Stimulated activated CD4-positive, alpha-beta T cell treated with anti-CD3 and anti-CD28 coated beads, Interleukin-12 subunit alpha, Interleukin-12 subunit beta, amount 100 ng/mL, for 24 hours (primary cell): ENCODE measurements at places on chromosomes 7 and 10.

DNA sequence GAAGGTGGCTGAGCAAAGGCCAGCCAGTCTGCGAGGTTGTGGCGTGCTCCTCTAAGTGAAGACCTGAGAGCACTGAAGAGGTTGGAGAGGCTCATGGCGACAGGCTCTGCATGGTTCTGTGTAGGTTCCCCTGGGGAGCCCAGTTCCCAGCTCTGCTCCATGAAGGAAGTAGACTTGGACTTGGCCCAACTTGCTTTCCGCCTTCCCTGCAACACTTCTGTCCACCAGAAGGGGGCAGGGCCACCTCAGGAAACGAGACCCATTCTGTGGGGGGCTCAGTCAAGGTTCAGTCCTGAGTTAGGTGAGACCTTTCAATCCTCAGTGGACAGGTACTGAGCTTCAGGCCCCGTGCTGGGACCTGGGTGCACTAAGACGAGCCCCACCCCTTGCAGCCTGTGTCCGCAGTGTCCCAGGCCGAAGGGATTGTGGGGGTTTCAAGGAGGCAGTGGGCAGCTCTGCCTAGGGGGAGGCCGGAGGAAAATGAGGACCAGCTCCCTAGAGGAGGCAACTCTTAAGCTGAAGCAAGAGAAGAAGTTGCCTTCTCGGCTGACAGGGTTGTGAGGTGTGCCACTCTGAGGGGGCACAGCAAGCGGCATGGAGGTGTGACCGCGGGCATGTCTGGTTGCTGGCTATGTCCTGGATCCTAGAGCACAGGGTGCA lies 15.0 kb upstream of the PCBD1 start:
- DNase-seq: peak; percentile 20

DNA sequence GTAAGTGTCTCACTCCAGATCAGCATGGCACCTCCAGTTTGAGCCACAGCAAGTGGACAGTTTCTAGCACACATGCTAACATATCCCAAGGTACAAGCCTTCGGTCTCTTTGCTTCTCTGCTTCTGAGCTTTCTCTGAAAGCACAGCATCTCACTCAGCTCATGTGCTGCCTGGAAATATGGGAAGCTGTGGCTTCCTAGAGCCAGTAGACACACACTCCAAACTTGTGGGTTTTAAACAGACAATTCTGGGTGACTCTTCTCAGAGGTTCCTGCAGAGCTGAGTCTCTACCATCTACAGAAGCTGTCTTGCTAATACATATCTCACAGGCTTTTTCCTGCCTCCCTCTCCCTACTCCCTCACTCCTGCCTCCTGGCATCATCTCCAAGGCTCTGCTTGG lies 23.9 kb upstream of the TMEM273 start:
- DNase-seq: no peak

GRCh38 chr10:124066781-124067714 lies 26.4 kb downstream of the CHST15 start:
- no peak for DNase-seq

DNA sequence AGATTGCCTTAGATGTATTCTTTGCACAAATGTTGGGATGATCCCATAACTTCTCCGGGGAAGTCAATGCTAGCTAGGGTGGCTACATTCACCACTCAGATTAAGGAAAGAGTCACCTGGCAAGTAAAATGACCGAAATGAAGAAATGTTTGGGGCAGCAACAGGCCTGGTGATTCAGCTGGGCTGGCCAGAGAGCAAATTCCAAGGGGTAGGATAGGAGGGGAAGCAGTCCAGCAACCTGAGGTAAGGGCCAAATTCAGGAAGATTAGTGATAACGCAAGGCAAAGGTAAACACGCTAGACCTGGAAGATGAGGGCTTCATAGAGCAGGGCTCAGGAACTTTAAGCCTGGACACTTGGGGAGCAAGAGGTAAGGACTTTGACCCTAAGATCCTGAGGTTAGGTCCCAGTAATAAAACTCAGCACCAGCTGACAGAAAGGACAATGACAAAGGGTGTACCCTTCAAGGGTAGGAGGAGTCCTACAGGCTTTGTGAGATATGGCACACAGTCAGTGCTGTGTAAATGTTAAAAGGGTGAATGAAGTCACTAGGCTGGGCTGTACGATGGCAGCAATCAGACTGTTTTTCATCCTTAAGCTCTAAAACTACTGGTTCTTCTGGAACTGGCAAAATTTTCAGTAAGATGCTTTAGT lies 22.7 kb upstream of the SMNDC1 start:
- no peak for DNase-seq

GRCh38 chr7:106820321-106821217 lies 44.5 kb upstream of the PIK3CG start:
- DNase-seq: no peak

- no peak for DNase-seq
Measured at GRCh38 chr7:130421684-130422083, 19.1 kb downstream of the CEP41 start.

DNA sequence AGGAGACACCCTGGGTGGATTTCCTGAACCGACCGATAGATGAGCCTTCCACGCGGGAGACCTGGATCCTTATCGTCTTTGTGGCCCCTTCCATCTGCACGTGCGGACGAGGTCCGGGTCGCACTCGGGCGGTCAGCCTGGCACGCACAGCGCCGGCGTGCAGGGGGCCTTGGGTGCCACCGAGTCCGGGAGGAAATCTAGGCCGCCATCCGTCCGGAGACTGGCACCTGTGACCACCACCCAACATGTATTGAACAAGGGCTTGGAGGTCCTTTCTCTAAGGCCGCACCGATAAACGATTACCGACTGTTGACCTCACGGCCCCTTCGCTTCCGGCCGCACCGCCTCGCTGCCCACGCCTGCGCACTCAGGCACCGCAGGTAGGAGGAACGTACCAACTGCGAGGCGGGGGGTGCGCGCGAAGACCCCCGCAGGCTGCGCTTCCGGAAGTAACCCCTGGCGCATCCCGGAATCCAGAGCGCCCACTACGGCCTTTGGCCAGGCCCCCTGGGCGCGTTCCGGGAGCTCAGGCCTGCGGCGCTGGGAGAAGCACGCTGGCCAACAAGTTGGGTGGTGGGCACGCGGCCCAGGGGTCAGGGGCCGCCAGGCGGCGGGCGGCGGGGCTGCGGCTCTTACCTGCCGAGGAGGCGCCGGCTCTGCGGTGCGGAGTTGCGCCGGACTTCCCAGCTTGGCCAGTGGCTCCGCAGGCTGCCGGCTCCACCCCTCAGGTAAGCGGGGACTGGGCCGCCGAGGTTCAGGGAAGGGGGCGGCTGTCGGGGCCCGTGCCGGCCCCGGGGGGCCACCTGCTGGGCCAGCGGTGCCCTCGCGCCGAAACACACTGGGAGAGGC lies at the start of the genes ACTR3C and LRRC61:
ACTR3C (minus strand) TSS at position 713 of the 849 bp plus-strand sequence. CDS start 28,249 bp downstream, outside the sequence.
LRRC61 (plus strand) TSS at position 523 of the 849 bp plus-strand sequence. CDS start 13,507 bp downstream, outside the sequence.
- peak; percentile 66 for DNase-seq

DNA sequence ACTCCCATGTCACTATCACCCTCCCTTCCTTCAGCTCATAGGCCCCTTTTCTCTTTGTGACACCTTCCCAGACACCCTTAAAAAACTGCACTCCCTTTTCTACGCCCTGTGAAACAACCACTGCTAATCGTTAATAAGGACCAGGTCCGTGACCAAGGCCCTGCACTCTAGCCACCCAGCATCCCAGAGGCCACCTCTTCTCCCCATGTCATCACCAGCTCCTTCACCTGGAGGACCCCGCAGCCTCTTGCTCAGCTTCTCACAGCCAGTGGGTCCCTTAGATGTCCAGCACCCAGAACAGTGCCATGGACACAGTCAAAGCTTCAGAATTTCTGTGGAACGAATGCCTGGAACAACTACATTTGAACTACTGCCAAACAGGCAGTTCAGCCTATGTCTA lies 2.3 kb downstream of the PARD3 start:
- DNase-seq: no peak
